ENCODE measurements at places on chromosomes 6 and 20. TPM values are rescaled to one million over a fixed set of nuclear protein-coding genes. Genes with fewer than 3 reads are reported as not detected.

The LY6G6C gene
- total RNA-seq: 0.09 TPM

The CST11 gene
- not detected for total RNA-seq

The FOXQ1 gene
- 0.04 TPM for total RNA-seq

The SLC22A3 gene
- 8.2 TPM for total RNA-seq

The ENPP1 gene
- total RNA-seq: 13.7 TPM

The SYCP2 gene
- 3.1 TPM for total RNA-seq

The HSPA12B gene
- 18.3 TPM for total RNA-seq

The UBE2C gene
- 23.1 TPM for total RNA-seq

The HLA-DQB1 gene
- 3.8 TPM for total RNA-seq

The HRH3 gene
- total RNA-seq: 0.35 TPM

DNA sequence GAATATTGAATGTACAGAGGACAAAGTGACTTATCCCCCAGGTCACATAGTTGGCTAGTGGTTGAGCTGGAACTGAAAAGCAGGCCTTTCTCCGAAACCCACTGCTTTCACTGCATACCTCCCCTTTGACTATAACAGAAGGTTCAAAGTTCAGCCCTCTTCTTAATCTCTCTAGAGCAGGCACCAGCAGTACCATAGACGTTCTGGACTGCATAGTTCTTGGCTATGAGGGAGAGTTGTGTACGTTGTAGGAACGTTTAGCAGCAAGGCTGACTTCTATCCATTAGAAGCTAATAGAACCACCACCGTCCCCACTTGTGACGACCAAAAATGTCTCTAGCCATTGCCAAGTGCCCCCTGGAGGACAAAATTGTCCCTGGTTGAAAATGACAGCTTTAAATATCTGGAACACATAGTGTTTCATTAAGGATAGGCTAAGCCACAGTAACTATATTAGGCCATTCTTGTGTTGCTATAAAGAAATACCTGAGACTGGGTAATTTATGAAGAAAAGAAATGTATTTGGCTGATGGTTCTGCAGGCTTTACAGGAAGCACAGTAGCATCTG lies 123.8 kb upstream of the MTHFD1L start:
- no peak for DNase-seq

GRCh38 chr20:16865406-16865805 lies 117.2 kb downstream of the OTOR start:
- DNase-seq: no peak

GRCh38 chr20:57048027-57048869 lies 218.2 kb downstream of the BMP7 start:
- DNase-seq: no peak

DNA sequence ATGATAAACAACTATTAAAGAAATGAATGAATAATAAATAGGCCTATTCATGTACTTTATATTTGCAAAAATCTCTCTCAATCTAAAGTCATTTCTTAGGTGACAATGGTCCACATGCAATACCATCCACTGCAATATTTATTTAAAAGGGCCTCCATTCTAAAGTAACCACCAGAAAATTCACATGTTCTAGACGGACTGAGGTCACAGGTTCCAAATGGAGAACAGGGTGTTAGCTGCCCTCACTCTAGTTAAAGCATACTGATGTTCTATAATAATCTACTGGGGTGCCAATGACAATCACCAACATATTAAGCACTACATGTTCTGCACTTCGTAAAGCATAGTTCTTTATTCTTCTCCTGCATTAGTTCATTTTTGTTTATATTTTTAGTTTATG lies 1.2 kb downstream of the HBS1L start:
- DNase-seq: no peak

- DNase-seq: peak; percentile 64
Observed at GRCh38 chr6:1817033-1817761, 207.5 kb downstream of the FOXC1 start.

DNA sequence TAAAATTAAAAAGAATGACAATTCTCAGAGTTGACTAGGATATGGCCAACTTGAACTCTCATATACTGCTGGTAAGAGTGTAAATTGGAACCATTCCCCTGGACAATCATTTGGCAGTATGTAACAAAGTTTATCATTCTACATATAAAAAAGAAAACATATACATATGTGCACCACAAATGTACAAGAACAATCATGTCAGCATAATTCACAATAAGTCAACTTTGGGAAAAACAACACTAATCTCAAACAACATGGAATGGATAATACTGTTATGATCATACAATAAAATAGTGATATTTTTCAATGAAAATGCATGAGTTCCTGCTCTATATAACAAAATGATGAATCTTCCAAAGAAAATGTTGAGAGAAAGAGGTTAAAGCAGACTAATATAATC lies 1078.7 kb upstream of the EPHA7 start:
- no peak for DNase-seq

- DNase-seq: peak; percentile 46
Observed at GRCh38 chr20:45450097-45450818, 19.3 kb upstream of the WFDC2 start.

DNA sequence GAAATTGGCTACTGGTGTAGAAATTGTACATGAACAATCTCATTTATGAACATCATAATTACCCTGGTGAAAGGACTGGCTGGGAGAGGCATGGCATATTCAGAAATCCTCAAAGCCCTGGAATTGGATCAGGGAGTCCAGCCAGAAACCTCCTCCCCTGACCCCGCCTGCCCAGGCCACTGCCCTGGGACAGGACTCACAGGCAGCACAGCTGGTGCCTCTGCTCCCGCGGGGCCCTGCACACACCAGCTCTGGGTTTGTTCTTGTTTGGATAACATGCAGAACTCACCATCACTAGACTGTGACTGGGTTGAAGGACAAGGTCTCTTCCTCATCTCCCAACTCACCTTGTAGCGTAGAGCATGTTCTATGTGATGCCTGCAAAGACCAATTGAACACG lies 56.2 kb downstream of the AGPAT4 start:
- no peak for DNase-seq

- DNase-seq: no peak
Observed at GRCh38 chr20:47067776-47068175, 173.1 kb downstream of the EYA2 start.

DNA sequence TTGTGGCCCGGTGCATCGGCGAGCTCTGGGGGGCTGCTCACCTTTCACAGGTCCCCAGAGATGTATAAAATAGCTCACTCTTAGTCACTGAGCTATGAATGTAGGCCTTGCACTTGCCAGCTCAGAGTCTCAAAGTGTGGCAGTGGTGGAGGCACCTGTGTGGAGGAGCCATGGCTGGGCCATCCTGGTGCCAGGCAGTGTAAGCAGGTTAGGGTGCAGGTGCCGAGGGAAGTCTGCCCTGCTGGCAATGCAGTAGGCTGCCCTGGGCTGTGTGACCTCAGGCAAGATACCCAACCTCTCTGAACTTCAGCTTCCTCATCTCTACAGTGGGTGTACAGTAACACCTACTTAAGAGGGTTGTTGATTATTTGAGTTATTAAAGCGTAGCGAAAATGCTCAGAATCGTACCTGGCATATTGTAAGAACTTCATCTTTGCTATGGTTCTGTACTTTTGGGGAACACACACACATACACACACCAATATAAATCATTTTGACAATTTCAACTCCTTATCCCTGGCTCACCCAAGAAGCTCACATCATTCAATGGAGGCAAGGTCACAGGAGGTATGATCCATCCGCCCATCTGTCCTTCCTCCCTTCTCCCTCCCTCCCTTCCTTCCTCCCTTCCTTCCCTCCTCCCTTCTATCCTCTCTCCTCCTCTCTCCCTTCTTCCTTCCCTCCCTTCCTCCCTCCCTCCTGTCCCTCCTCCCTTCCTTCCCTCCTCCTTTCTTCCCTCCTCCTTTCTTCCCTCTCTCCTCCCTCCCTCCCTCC lies 66.8 kb upstream of the STX16 start:
- no peak for DNase-seq

GRCh38 chr6:165732696-165733488 lies 69.9 kb upstream of the PDE10A start:
- no peak for DNase-seq

- no peak for DNase-seq
Observed at GRCh38 chr6:169792306-169793015, 41.0 kb downstream of the ERMARD start.

DNA sequence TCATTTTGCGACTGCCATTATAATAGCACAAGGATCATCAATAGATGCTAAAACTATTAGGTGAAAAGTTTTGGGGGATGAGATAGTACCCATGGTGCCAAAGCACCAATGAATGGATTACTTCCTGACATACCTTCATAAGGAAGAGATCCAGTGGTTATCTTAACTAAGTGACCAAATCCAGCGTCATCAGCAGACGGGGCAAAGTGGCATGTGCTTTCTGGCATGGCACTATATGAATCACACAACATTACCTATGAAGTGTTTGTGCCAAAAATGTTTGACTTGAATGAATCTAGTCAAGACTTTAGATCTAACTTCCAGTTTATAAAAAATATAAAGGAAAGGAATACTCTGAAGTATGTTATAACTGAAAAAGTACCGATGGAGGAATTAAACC lies 10.8 kb downstream of the TRIM26 start:
- DNase-seq: no peak

DNA sequence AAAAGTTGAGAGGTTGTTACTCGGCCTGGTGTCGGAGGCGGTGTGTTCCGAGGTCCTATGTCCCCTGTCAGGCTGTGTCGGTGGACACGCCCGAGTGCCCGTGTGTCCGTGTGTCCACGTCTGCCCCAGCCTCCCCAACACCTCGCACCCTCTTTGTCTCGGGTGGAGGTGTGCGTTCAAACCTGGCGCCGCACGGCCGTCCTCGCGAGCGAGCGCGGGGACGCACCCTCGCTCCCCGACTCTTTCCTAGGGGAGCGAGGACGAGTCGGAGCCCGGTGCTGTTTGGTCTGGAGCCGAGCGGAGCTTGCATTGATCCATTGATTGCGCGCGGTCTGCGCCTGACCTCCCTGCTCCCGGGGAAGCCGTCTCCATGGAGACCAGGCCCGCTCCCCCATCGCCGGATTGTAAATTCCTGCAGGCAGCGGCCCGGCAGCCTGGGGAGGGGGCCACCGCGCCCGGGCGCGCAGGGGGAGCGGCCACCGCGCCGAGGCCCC lies 411 bp upstream of the SCUBE3 start:
- peak; percentile 23 for DNase-seq

DNA sequence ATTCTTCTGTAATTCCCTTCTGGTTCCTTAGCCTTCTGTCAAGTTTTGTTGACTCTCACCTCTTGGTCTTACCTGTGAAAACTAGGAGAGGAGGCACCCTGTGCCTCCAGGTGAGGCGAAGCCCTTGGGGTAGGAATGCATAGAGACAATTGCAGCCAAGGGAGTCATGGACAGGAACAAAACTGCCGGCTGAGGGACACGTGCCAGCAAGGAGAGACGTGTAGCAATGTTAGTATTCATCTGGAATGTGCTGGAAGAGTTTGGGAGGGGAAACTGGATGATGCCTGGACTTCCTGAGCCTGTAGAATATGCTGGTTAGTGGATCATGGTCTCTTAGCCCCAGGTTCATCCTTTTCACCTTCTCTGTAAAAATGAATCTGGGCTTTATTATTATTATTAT lies 3.9 kb upstream of the TIAM2 start:
- DNase-seq: no peak

GRCh38 chr6:170271771-170272314 lies 19.0 kb downstream of the DLL1 start:
- DNase-seq: peak; percentile 47

- DNase-seq: no peak
Observed at GRCh38 chr6:169085466-169085865, 168.2 kb downstream of the THBS2 start.

- DNase-seq: no peak
Observed at GRCh38 chr20:59697068-59697467, 92.7 kb downstream of the PHACTR3 start.

DNA sequence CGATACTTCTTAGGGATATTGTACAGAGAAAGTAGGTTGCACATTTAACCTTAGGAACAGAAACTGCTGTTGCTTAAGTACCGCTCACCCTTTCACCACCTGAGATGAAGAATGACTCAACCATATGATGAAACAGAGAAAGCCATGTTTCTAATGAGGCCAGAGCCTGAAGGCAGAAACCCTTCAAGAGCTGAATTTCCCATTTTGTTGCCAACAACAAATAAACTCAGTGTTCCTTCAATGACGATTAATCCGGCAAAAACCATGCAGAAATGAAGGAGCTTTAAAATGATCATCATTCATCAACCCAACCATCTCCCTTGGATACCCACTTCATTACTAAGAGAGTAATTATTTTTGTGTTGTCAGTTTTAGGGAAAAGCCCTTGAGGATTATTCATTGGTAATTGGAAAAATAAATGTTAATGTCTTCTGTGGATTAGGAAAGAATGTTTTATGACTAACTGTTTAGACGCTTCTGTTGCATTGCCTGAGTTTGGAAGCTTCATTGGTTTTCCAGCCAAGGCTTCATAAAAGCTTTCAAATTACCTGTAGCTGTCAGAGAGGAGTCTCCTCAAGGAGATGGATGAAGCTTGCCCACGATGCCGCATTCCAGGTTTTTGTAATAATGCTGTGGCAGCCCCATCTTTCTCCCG lies 112.1 kb upstream of the IYD start:
- DNase-seq: no peak

GRCh38 chr6:112040956-112041355 lies 12.9 kb upstream of the CCN6 start:
- DNase-seq: no peak

DNA sequence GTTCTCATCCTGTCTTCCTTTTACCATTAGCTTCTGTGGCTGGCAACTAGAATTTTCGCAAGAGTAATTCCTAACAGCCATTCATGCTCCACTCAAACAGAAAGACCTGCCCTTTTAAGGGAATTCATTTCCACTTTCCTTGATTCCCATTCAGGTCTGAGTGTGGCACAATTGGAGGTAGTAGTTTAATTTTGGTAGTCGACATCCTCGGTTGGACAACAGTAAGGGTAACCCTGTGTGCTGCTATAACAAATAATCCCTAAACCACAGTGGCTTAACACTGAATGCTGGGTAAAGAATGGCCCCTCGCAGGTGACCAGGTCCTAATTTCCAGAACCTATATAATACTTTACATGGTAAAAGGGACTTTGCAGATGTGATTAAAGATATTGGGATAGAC lies 142.9 kb downstream of the BMP7 start:
- no peak for DNase-seq

GRCh38 chr6:71029555-71029954 lies 72.7 kb upstream of the B3GAT2 start:
- no peak for DNase-seq

DNA sequence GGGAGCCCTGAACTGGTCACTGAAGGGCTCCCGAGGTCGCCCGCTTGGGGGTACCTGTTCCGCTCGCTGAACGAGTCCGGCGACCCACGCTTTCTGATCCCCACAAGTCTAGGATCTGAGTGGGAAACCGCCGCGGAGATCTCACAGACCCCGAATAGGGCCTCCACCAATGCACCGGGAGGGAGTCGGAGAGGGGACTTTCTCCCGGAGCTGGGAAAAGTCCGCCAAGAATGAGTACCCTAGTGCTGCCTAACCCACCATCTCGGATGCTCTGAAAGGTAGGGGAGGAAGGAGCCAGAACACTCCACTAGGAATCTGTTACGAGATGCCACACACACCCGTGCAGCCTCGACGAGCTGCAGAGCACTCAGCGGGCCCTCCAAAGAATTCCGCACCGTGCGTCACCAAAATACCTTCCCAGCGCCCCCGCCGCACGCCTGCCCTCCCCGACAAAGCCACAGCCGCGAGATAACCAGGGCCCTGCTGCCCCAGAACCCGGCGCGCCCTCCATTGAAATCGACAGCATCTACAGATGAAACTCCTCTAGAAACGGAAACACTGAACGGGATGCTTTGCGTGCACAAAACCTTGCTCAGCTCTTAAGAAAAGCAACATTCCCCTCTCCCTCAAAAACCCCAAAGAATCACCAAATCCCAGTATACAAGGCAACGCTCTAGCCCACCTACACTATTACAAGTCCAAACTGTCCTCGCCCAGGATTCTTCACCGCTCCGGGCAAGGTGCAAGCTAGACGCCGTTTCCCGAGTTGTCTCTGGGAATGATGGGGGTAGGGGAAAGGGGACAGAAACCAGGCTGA lies 686 bp downstream of the COL12A1 start:
- DNase-seq: peak; percentile 70

Data from muscle of leg (tissue), 16 donors.